ENCODE measurements at places on chromosomes 1 and 21. TPM values are rescaled to one million over a fixed set of nuclear protein-coding genes. Genes with fewer than 3 reads are reported as not detected.

The DCAF8 gene
- 112 TPM for total RNA-seq

DNA sequence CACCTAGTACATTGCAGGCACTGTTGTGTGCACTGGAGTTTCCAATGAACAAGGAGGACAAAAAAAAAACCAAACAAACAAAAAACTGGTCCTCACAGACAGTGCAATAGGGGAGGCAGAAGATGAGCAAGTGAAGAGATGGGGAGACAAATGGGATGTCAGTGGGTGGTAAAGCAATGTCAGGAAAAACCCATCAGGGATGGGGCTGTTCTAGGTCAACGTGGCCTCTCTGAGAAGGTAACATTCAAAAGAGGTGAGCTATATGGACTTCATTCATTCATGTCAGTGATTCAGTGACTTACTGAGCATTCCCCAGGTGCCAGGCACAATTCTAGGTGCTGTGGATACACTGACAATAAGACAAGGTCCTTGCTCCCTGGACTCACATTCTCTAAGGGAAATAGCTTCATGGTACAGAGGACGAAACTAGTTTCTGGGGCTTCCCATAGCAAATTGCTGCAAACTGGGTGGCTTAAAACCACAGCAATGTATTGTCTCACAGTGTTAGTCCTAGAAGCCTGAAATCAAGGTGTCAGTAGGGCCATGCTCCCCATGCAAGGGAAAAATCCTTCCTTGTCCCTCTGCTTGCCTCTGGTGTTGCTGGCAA is 140.5 kb upstream of the KLHDC7A start:
- DNase-seq = no peak

GRCh38 chr1:61101536-61101935 is 19.2 kb downstream of the NFIA start:
- no peak for DNase-seq

GRCh38 chr1:74545821-74546220 is 33.4 kb upstream of the LRRC53 start:
- DNase-seq = no peak

GRCh38 chr1:51222136-51222787 is 13.8 kb upstream of the RNF11 start:
- no peak for DNase-seq

All from activated CD4-positive, alpha-beta T cell treated with anti-CD3 and anti-CD28 coated beads, Interleukin-2, amount 10 ng/mL, durations not matched to agents 7 days and 5 days (primary cell).